ENCODE measurements at places on chromosomes 4 and X. TPM values are rescaled to one million over a fixed set of nuclear protein-coding genes. Genes with fewer than 3 reads are reported as not detected.
A peak's percentile ranks its signal among the peaks of the same experiment; 100 is the strongest.

AFAP1 gene
- total RNA-seq = 107 TPM

AMER1 gene
- total RNA-seq = 5.4 TPM

PDGFRA gene
- total RNA-seq = 69.6 TPM

MAMLD1 gene
- total RNA-seq = 8.8 TPM

COL4A6 gene
- total RNA-seq = 4.5 TPM

CT83 gene
- total RNA-seq = not detected

HPGD gene
- not detected for total RNA-seq

- DNase-seq = no peak
- peak overlapping the region; percentile 5 for H3K4me3 ChIP-seq
- no peaks in the 10 kb centered on the region for H3K27me3 ChIP-seq
- no peaks in the 10 kb centered on the region for H3K36me3 ChIP-seq
These were observed 319.6 kb upstream of the HS3ST1 start for GRCh38 chr4:11748164-11748872.

Measured in chondrocyte (in vitro differentiated cells).